ENCODE measurements at places on chromosomes 16 and 17.

DNA sequence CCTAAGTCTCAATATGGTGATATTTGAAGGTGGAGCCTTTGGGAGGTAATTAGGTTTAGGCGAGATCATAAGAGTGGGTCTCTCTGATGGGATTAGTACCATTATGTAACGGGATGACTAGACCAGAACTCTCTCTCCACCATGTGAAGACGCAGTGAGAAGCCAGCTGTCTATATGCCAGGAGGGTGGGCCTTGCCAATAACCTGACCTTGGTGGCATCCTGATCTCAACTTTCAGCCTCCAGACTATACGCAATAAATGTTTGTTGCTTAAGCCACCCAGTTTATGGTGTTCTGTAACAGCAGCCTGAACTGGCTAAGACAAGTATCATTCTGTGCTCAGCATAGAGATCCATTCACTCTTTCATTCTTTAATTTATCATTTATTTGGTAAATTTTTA, 167.2 kb upstream of the CDH11 start:
- no peak for DNase-seq

DNA sequence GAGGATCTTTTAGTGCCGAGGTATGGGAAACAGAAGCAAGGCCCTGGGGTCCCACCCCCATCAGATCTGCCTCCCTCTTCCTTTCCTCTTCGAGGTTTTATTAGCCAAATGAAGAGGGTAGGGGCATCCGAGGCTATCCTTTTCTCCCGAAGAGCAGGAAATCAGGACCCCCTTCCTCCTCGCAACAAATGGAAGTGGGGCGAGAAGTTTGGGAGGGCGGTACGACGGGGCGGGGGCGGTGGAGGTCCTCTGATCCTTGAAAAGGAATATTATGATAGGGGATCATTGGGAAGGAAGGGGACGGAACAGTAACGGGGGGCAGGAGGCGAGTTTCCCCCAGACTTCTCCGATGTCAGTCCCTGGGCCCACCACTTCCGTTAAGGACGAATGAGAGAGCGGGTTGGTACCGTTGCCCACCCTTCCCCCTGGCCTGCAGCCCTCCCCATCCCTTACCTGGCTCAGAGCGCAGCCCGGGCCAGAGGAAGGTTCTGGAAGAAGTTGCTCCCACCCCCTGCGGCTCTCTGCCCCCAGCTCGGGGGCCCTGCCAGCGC, 309 bp downstream of the FOXJ1 start:
- DNase-seq, result no peak

DNA sequence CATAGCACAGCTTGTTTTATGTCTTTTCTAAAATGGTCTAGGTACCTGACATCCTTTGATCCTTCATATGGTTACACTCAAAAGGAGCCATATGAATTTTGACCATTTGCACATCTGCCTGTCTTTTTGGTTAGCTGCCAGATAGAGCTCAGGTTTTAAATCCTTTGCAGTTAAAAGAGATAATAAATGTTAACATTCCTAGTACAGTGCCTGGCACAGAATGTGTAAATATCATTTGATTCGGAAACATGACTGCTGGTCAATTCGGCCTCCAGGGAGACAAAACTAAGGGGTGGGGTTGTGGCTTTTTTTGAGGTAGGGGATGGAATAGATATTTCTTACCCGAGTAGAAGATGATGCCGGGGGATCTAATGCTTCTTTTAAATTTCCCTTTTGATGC, 64.2 kb downstream of the FTO start:
- DNase-seq, result no peak

GRCh38 chr16:57345021-57345420, 13.6 kb upstream of the CCL22 start:
- DNase-seq, result no peak

DNA sequence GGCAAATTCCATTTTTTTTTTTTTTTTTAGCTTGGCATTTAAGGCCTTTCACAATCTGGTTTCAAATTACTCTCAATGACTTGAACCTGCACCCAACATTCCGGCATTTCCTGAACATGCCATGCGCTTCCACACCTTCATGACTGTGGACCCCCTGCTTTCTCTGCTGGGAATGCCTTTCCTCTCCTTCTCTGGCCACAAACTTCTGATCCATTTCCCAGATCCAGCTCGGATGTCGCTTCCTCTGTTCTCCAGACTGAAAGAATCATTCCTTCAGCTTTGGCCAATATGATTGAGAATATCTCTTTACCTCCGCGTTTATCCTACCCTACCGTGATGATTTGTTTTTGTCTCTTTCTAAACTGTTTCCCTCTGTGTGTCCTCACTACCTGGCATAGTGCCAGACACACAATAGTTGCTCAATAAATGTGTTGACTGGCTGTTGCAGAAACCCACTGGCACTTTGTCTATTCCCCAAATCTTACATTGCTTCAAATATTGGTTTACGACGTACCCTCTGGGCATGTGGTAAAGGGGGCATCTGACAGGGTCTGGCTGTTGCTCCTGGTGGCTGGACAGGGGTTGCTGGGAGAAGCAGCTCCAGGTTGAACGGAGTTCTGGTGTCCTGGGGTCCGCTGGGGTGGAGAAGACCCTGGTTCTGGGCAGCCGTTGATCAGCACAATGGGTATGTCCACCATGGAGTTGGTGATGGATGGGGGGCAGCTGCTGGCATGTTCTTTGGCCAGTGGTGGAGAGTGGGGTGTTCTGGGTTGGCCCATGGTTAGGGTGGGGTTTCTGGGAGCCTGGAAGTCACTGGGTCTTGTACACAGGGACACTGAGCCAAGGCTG, 14.7 kb downstream of the TNS4 start:
- DNase-seq, result no peak

DNA sequence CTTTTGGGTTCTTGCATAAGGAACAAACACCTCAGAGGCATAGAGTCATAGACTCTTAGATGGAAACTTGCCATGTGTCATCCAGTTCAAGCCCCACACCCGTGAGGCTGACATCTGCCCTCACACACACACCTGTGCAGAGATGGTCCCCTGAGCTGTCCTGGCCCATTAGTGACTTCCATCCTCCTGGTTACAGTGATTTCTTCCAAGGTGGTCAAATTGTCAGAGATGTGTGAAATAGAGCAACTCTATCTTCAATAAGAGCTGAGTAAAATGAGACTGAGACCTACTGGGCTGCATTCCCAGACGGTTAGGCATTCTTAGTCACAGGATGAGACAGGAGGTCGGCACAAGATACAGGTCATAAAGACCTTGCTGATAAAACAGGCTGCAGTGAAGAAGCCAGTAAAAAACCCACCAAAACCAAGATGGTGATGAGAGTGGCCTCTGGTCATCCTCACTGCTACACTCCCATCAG, 342.2 kb upstream of the TNRC6C start:
- DNase-seq, result no peak

GRCh38 chr17:73482894-73483293, 161.4 kb downstream of the SDK2 start:
- no peak for DNase-seq

DNA sequence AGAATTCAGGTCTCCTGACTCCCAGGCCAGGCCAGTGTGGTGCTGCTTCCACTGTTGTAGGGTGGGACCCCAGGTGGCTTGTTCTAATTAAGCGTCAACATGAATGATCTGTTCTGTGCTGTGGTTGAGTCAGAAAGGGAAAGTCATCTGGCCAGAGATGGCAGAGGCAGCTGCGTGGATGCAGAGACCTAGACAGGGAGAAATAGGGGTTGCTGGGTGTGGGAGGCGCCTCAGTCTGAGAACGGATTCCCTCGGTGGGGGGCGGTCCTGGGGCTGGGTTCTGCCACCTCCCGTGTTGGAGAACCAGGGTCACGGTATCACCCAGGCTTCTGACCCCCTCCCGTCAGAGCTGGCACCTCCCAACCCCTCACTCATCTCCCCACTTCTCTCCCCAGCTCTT, 5.6 kb downstream of the FBRS start:
- no peak for DNase-seq

GRCh38 chr17:6269478-6269877, 165.4 kb downstream of the AIPL1 start:
- peak; percentile 34 for DNase-seq

DNA sequence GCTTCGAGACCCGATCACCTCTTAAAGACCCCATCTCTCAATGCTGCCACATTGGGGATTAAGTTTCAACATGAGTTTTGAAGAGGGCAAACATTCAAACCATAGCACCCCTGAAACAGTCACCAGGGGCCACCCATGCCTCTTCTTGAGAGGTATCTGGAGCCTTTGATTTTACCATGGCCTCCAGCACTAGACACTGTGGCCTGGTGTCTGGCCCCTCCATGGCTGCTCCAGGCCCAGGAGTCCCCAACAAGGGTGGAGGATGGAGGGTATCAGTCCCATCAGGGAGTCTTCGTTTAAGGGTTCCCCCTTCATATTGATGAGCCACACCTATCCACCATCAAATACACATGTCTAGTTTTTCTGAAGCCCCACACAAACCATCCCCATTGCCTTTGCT, 66.5 kb upstream of the CDH5 start:
- no peak for DNase-seq

DNA sequence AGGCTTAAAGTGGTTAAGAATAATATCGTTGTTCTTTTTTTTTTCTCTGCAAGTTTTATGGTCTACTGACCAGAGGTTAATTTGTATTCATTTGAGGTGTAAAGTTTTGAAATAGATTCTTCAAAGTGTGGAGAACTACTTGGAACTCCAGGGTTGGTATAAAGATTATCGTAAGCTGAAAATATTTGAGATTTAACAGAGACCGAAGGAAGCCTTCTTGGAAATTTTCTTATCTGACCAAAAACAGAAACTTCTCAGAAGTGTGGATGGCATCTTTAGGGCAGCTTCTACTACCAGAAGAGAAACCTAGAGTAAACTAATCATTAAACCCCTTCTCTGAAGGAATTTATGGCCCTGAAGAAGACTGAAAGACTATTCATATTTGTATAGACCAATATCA, 206.8 kb upstream of the MON1B start:
- no peak for DNase-seq

DNA sequence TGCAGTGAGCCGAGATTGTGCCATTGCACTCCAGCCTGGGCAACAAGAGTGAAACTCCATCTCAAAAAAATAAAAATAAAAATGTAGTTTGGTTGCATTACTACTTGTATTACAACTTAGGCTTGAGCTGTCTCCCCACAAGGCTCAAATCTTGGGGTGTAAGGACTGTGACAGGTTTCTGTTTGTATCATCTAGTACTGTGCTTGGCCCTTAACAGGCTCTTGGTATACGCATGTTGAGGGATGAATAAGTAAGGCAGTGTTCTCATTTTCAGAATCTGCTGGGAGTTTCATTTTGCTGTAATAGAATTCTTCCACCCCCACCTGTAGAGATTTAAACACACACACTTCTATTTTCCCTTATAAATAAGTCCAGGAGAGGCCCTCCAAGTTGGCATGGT, 289.4 kb upstream of the EEF2KMT start:
- no peak for DNase-seq

- DNase-seq, result no peak
Measured at GRCh38 chr17:78428836-78429617, 50.6 kb downstream of the PGS1 start.

- peak; percentile 30 for DNase-seq
Measured at GRCh38 chr16:22356930-22357634, 17.3 kb downstream of the CDR2 start.

DNA sequence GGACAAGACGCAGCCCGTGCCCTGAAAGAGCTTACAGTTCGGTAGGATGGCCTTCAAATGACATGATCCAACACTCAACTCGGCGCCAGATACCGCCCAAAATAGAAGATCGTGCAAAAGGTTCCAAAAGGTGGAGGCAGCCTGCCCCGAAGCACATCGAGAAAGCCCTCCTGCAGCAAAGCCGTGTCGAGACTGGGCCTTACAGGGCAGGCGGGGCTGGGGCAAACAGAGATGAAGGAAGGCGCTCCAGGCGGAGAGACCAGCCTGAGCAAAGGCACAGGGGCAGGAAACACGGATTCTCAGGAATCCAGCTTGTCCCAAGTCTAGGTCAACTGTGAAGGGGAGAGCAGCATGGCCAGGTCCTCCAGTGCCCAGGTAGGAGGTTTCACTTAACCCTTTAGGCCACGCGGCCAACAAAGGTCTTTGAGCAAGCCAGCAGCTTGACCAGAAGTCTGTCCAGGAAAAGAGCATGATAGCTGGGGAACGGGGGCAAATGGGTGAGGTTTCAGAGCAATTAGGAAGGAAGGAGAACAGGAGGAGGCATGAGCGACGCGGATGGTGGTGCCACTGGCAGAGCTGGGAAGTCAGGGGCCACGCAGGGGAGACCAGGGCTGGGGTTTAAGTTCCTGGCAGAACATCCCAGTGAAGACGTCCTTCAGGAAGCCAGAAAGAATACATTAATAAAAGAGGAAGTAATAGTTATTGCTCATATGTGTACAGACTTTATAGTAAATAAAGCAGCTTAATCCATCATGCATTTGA, 21.2 kb upstream of the EIF1 start:
- no peak for DNase-seq

- DNase-seq, result no peak
Measured at GRCh38 chr17:7137171-7137943, 22.7 kb upstream of the ASGR2 start.

- no peak for DNase-seq
Measured at GRCh38 chr16:84124257-84125073, 7.7 kb upstream of the MBTPS1 start.

DNA sequence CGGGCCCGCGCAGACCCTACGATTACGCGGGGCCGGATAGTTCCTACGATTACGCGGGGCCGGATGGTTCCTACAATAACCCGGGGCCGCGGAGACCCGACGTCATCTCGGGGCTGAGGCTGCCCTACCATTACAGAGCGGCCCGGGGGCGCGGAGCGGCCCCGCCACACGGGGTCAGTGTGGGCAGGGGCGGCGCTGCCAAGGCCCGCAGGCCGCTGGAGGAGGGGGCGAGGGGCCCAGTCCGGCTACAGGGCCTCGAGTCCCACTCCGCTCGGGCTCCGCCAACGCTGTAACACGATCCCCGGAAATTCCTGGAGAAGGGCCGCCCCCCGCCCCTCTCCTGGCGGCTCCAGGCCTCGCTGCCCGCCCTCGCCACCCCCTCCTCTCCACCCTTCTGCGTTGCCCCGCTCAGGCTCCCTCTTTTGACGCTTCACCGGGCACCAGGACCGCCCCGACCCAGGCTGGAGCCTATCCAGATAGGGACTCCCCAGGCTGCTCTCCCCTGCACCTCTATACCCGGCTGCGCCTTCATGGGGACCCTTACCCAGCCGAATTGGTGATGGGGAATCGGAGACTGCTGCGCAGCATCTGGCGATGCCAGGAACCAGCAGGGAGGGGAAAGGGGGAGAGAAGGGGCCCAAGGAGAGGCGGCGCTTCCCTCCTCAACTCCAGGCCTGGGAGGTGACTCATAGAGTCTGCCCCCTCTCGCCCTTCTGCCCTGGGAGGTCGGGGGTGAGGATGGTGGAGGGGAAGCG, at the start of gene RAB34:
TSS of gene RAB34 (minus strand) at position 291 of the 755 bp plus-strand sequence. CDS start 602 bp downstream, outside the sequence.
- DNase-seq, result peak; percentile 20

DNA sequence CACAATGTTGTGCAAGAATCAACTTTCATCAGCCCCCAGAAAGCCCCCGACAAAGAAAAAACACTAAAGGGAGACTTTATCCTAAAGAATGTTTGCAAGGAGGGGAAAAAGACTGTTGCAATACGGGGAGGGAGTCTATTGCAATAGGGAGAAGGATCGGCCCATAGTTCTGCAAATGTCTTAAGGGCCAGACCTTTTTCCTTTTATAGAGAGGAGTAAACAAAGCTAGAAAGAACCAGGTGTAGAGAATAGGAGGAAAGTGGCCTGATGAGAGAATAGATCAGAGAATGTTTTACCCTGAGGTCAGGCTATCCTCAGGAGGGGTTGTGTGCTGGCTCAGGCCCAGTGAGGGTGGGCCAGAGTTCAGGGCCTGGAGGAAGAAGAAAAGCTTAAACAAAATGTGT, 8.7 kb upstream of the CAVIN1 start:
- no peak for DNase-seq
